Psoas muscle (tissue), 8 donors: ENCODE measurements at places on chromosomes 16 and 17.

DNA sequence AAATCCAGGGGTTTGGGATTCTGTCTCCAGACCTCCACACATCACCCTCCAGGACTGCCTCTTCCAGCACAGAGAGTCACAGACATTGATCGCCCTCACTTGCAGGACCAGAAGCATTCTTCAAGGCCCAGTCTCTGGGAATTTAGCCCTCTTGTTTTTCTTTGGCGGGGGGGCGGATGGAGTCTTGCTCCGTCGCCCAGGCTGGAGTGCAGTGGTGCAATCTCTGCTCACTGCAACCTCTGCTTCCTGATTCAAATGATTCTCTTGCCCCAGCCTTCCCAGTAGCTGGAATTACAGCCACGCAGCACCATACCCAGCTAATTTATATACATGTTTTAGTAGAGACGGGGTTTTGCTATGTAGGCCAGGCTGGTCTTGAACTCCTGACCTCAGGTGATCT lies 8.5 kb upstream of the ITGAL start:
- DNase-seq, result no peak

- DNase-seq, result no peak
These were observed 213.4 kb downstream of the SLC39A11 start for GRCh38 chr17:72878975-72879660.

DNA sequence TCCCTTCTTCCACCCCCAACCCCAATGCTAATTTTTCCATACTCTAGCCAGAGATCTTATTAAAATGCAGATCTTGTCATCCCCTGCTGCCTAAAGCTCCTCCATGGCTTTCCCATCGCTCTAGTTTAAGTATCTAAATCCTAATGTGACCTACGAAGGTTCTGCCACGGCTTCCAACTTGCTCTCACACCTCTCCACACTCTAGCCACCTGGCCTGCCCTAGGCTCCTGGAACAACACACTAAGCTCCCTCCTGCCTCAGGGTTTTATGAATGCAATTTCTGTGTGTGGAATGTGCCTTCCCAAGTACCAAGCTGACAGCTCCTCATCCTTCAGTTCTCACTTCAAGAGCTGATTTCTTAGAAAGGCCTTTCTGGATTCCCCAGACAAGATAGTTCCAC lies 16.6 kb downstream of the NXPH3 start:
- no peak for DNase-seq

DNA sequence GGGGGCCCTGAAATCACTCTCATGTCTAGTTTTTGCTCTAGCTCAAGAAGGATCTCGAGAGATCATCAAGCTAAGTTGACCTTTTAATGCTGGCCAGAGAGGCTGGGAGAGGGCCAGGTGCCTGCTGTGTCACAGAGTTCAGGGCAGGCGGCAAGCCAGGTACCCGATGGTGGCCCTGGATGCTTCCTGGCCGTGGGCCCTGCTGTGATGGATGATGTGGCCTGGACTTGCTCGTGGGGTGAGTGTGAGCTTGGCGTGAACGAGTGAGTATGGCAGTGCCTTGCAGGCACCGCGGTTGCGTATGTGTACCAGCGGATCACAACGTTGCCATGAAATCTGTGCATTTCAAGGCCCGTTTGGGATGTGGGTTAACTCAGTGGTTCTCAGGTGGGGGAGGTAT lies 7.4 kb downstream of the IRF8 start:
- DNase-seq, result no peak

GRCh38 chr16:61812251-61812650 lies 224.0 kb downstream of the CDH8 start:
- DNase-seq, result no peak

DNA sequence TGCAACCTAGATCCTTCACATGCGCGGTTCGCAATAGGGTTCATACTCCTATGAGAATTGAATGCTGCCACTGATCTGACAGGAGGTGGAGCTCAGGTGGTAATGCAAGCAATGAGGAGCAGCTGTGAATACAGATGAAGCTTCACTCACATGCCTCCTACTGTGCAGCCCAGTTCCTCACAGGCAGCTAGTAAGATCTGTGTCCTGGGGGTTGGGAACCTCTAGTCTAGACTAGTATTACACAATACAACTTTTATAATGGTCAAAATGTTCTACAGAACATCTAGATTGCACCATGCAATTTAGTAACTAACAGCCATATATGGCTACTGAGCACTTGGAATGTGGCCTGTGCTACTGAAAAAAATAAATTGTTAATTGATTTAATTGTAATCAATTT lies 26.7 kb downstream of the ABCA5 start:
- no peak for DNase-seq

GRCh38 chr16:14069818-14070217 lies 1.3 kb upstream of the MRTFB start:
- DNase-seq, result no peak

DNA sequence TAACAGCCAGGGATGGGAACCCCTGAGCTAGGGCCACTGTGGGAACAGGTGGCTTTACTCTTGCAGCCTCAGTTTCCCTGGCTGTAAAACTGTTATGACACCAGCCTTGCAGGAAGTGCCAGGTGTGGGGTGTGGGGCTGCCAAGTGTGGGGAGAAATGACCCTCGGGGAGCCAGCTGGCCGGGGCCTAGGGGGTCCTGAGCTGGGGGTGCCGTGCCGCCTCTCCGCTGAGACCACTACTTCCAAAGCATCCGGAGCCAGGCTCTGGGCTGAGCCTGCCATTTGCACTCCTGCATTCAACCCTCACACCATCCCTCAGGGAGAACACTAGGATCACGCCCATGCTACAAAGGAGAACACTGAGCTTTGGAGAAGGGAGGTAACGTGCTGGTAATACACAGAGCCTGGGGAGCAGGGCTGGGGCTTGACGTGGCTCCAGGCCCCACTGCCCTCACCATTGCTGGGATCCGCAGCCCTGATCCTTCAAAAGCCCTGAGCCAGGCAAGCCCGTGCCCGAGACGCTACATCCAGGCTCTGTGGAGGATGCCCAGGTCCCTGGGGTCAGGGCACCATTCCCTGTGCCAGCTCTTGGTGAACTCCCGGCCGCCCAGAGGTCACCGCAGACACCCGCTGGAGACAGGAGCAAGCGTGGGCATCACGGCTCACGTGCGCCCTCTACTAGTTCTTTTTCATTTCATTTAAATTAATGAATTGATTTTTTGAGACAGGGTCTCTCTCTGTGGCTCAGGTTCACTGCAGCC lies 28.8 kb upstream of the GINS2 start:
- DNase-seq, result peak; percentile 84

DNA sequence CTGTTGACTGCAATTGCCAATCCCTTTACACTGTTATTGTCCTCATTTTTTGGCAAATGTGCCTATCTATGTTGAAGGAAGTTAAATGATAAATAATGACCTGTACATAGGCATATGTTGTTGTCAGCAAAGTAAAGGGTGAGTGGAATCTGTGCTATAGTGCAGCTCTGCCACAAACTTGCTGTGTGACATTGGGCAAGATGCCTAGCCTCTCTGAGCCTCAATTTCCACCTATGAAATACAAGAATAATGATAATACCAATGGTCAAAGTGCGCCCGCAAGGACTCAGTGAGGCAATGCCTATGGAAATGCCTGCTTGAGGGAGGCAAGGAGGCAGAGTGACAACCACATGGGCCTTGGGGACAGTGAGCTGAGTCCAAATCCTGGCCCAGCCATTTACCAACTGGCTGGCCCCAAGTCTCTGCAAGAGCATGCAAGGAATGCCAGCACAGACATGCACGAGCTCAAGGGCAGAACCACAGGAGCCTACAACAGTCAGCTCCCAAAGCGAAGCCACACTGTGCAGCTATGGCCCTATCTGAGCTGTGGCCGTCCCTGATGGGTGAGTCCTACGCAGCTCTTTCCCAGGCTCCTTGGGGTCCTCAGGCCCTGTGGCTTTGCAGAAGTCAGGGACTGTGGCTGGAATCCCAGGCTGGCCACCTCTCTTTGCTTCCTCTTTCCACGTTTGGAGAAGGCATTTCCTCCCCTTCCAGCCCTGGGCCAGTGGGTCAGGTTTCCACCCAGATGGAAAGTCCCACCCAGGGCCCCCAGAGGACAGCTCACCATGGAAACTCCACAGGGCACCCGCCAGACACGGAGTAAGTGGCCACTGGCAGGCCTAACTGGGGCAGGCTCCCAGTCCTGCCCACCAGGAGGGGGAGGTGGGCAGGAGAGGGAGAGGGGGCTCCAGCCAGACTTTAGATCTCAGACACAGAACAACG lies 82.1 kb downstream of the ZNF423 start:
- DNase-seq, result no peak

DNA sequence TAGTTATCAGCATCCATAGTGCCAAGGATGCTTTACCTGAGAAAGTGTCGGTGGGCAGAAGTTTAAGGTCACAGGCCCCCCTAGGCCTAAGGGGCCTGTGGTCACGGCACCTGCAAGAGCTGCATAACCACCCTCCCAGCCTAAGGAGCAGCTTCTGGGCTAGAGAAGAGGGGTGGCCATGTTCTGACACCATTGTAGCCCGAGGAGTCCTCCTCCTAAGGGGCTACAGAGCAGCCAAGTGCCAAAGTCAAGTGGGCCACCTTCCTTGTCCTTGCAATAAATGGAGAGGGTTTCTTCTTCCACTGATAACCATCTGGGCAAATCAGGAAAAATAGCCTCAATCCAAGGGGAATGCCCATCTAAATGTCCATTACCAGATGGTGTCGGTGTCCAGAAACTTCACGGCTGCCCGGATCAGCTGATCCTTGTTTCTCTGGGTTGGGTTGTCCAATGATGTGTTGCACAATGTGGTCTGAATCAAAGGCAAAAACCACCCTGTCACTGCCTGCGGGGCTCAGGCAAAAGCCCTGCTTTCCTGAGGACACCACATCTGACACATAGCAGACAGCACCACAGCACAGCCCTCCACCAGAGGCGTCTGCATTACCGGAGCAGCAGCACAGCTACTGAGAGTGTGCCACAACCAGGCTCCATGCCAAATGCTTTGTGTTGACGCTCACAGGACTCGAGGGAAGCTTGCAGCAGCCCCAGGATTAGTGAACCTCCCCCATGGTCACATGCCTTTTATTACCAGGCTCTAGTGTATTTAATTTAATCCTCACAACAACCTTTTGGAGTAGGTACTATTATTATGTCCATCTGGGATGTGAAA lies 12.8 kb downstream of the ATPAF2 start:
- DNase-seq, result peak; percentile 29

GRCh38 chr16:28580726-28581315 lies 16.0 kb downstream of the SULT1A2 start:
- no peak for DNase-seq

- peak; percentile 76 for DNase-seq
These were observed 29.6 kb downstream of the OGFOD1 start for GRCh38 chr16:56480776-56481467.

GRCh38 chr16:4319454-4320421 lies 3.9 kb downstream of the GLIS2 start:
- DNase-seq, result peak; percentile 77

DNA sequence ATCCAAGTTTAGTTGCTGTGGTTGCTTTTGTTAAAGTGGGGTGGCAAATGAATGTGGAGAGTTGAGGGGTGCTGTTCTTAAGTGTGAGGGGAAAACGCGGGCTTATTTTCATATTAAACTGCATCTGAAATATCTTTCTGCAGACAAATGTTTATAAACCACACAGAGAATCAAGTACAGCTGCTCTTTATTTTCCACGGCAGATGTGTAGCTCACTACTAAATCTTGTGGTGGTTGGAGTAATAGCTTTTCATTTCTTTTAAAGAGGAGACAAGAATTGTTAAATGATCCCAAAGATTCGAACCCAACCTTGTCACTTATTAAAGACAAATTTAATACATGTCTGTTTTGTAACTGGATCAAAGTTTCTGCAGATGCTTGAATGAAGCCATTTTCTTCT lies 2.1 kb downstream of the CLTC start:
- DNase-seq, result no peak

- no peak for DNase-seq
These were observed 48.4 kb downstream of the SEC14L1 start for GRCh38 chr17:77189148-77189547.

- no peak for DNase-seq
These were observed 65.0 kb downstream of the CBLN1 start for GRCh38 chr16:49216593-49216992.

GRCh38 chr17:76881966-76882365 lies 13.8 kb downstream of the MGAT5B start:
- DNase-seq, result no peak

DNA sequence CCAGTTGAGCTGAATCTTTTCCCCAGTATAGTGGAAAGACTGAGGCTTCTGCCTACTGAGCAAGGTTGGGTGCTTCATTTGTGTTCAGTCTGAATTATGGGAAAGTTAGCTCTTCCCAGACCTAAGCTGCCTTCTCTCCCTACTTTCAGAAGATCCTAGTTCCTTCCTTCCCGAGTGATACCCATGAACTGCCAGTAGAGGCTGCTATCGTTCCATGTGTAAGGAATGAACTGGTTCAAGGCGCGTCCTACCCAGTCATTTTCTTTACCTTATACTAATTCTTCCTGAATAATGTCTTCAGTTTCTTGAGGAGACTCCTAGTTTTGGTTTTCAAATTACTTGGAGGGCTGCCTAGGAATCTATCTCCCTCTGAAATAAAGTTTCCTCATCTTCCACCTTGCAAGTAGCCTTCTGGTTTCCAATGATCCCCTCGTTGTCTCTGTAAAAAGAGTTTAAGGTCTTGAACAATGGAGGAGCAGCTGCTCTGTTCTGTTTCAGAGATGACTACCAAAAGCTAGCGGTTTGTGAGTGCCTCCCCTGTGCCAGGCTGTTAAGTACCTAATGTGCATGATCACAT lies 934 bp upstream of the AOC2 start:
- no peak for DNase-seq
